ENCODE measurements at places on chromosomes 6 and 20. TPM values are rescaled to one million over a fixed set of nuclear protein-coding genes. Genes with fewer than 3 reads are reported as not detected.
A peak's percentile ranks its signal among the peaks of the same experiment; 100 is the strongest.

DNA sequence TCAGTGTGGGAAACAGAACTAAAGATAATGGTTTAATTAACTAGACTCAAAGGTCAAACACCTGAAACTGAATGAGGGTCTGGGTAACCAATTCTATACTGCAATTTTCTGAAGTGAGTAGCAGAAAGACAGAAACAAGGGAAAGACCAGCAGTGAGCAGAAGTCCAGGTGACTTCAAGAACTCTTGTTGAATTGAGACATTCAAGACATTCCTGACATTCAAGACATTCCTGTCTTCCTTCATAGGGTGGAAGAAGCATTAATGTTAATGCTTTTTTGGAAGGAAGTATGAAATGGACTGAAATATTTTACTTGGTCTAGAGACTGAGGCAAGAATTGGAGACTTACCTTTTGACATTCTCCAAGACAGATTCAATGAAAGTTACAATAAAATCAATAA, 529.9 kb upstream of the MMS22L start:
- no peak for DNase-seq

- DNase-seq, result no peak
Observed at GRCh38 chr20:64042054-64042781, 6.2 kb downstream of the C20orf204 start.

DNA sequence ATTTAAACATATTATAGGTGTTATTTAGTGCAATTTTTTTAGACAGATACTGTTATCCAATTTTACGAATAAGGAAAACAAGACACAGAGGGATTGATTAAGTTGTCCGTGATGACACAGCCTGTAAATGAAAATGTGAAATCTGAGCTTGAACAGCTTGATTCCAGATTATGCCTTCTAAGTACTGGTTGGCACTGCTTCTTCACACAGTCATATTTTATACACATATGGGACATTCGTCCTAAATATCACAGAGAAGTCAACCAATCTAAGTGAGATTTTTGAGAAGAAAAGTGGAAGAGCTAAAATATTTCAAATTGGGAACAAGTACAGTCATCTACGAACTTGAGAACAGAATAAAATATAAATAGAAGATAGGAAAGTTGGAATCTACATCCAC, 756.3 kb downstream of the BCKDHB start:
- DNase-seq, result no peak

DNA sequence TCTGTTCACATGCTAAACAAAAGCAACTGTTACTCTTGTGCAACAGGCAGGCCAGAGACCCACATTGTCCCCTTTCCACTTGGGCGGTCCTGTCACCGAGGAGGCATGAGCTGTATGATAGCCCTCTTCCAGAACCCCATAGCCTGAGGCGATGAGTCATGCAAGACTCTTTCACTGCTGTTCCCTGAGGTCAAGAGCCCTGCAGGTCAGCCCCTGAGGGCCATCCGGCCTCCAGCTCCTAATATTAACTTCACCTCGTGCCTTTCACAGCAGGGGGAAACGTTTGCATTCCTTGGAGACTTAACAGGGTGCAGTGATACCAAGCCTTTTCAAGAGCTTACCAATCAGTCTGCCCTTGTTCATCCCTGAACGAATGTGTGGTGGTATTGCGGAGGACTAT, 253.3 kb upstream of the ECI2 start:
- no peak for DNase-seq

GRCh38 chr6:26124781-26125685, 37.8 kb downstream of the HFE start:
- no peak for DNase-seq

- DNase-seq, result no peak
Observed at GRCh38 chr20:5539691-5540090, 210.5 kb upstream of the SHLD1 start.

- no peak for DNase-seq
Observed at GRCh38 chr6:163212123-163212522, 202.4 kb upstream of the QKI start.

DNA sequence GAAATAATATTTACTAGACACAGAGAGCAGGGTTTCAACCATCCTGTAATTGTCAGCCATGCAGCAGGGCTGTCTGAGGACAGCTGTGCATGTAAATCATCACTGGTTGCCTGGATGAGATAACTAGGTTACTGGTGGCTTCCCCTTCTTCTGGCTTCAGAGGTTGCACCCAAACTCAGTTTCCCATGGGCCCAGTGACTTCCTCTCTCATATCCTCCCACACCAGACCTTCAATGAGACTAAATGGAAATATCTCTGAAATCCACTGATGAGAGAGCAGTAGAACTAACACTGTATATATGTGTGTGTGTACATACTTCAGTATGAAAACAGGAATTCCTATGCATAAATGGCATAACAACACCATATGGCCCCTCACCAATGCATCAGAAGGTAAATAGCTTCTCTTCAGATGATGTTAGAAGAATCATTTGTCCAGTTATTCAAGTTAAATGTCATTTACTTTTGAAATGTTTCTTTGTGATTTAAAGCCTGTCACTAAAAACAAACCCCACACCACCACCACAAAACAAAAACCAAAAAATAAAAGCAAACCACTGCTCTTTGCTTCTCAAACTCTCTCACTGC, 51.0 kb upstream of the IL20RA start:
- DNase-seq, result no peak

DNA sequence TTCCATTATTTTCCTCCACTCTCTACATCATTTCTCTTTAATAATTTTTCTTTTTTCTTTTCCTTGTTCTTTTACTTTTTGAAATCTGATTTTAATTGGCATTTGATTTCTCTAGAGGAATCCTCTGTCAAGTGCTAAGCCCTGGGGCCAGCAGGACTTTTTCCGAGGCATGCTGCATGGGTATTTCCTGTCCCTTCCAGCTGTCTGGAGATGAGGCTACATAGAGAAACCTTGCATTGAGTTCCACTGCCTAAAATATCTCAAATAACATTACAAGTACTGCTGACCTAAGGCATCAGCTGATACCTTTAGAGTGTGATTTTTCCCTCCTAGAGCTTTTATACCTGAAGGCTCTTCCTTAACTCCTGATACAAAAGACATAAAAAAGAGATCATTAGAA, 6.2 kb downstream of the RNF217 start:
- no peak for DNase-seq

- DNase-seq, result no peak
Observed at GRCh38 chr20:19973961-19974629, 43.1 kb upstream of the NAA20 start.

DNA sequence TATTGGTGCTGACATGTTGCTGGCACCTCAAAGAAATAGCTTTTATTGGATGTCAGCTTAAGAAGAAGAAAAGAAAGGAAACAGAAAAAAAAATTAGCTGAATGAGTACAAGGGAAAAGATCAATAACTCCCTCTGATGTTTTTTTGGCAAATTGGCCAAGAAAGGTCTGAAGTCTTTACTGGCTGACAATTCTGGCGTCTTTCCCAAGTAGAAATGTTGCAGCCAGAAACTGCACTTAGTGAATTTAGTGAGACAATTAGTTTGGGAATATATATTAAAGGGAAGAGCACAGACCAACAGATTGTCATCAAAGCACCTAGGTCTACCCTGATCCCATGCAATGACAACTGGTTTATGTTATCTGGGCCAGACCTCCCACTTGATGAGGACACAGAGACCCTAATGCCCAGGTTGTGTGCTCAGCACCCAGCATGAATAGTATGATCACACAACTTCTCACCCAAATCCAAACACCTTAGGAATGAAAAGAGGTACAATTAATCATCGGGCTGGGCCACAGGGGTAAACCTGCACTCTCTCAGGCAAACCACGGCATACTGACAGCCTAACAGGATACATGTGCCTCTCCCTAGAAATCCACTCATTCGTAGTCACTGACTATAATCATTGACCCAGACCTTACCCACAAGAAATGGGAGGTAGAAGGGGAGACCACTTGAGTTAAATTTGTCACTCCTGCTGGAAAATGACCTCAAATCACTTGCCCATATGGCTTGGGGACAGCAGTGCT, 612.3 kb upstream of the ARID1B start:
- DNase-seq, result no peak

DNA sequence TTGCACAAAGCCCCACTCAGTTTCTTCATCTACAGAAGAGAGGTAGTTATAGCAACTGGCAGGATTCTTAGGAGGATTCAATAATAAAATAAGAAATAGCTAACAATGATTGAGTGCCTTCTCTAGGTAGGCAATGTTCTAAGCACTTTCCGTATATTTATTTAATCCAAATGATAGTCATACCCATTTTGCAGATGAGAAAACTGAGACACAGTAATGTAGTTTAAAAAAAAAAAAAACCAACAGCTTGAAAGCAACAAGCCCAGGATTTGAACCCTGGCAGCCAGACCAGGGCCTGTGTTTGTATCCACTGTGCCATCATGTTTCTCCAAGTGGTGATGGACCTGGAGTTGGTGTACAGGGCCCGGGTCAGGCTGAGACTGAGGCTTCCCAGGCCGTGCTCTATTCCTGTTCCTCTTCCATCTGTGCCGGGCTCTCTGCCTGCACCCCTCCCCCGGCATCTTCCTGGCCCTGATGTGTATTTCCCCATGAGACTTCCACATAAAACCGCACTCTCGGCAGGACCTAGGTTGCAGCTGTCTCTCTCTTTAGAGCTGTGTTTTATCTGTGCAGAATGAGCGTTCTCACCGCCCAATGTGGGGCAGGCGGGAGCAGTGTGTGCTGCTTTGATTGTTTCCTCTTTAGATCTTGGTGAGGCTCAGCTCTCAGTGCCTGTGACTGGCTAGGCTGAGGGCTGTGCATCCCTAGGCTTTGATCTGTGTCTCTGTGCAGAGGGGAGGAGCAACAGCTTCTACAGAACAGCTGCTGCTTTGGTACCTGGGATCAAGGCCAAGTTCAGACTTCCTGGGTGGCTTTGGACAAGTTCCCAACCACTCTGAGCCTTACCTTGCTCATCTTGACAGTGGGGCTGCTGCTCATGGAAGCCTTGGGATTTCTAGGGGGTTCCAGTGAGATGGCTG, 49.5 kb downstream of the TOX2 start:
- peak; percentile 56 for DNase-seq

DNA sequence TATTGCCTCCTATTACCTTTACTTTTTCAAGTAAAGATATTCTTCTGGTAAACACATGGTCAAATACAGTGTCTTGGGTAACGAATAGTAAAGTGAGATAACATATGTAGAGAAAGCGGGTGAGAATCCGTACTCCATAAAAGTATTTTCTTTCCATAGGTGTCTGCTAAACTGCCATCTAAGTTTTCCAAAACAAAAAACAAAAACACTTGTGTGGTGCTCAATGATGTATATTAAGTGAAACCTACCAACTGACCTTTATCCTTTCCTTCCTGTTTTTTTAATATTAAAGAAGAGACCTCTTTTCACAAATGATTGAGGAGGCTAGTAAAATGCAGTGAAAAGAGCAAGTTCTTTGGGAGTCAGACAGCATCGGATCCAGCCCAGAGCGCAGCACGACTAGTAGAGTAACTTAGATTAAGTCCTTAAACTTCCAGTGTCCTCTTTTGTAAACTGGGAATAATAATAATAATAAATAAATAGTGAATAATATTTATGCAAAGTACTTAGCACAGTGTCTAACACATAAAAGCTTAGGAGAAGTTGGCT, 437 bp upstream of the CDKAL1 start:
- no peak for DNase-seq

PHF1 gene
- 73.5 TPM for total RNA-seq

NMBR gene
- not detected for total RNA-seq

FARS2 gene
- total RNA-seq, result 14.2 TPM

TCF21 gene
- total RNA-seq, result not detected

EEF1A2 gene
- total RNA-seq, result 55.3 TPM

RAET1G gene
- total RNA-seq, result not detected

TP53INP2 gene
- 178 TPM for total RNA-seq

TGM2 gene
- not detected for total RNA-seq
